PC-9 (cell line): ENCODE measurements at places on chromosomes 12 and 14.

GRCh38 chr12:1583421-1584078 lies 10.8 kb downstream of the FBXL14 start:
- H3K4me1 ChIP-seq, result peaks cover 6% of the 10 kb centered on the region
- DNase-seq, result peak; percentile 77
- H3K4me3 ChIP-seq, result peak overlapping the region; percentile 32; the same call in 1 of the 2 replicates

GRCh38 chr12:66708704-66709456 lies 30.0 kb upstream of the GRIP1 start:
- H3K36me3 ChIP-seq, result no peaks in the 10 kb centered on the region
- DNase-seq, result no peak
- H3K27ac ChIP-seq, result no peak overlapping the region
- no peaks in the 10 kb centered on the region for H3K27me3 ChIP-seq

DNA sequence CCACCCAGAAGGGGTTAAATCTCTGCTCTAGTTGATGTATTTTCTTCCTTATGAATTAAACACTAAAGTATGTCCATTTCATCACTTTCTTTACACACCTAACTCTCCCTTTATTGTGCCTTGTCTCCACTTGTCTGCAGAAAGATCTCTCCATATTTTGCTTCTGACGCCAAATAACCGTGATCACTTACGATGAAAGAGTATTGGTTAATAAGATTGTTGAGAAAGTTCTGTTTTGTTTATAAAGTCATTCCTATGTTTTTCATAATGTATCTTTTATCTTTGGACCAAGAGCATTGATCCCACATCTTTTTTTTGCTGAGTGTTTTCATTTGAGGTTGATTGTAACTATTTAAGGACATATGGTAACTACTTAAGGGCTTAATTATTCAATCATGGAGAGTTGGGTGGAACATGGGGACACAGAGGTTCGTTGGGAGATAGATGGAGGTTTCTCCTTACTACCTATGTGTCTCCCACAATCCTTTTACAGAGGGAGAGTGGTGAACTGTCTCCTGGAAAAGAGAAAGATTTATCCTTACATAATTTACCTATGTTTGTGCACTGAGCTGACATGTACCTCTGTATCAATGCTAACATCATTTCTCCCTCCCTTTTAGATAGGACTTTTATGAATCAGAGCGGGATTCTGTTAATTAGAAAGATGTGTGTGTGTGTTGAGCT lies 120.7 kb upstream of the SLC38A2 start:
- H3K4me1 ChIP-seq, result peaks cover 47% of the 10 kb centered on the region
- H3K27ac ChIP-seq, result peak overlapping the region; percentile 81
- no peaks in the 10 kb centered on the region for H3K36me3 ChIP-seq
- peak; percentile 77 for DNase-seq
- no peaks in the 10 kb centered on the region for H3K27me3 ChIP-seq

GRCh38 chr12:32298917-32299316 lies 100.4 kb upstream of the FGD4 start:
- no peaks in the 10 kb centered on the region for H3K27me3 ChIP-seq
- H3K27ac ChIP-seq, result no peak overlapping the region
- peaks cover 10% of the 10 kb centered on the region for H3K4me1 ChIP-seq
- no peaks in the 10 kb centered on the region for H3K36me3 ChIP-seq
- no peak for DNase-seq

DNA sequence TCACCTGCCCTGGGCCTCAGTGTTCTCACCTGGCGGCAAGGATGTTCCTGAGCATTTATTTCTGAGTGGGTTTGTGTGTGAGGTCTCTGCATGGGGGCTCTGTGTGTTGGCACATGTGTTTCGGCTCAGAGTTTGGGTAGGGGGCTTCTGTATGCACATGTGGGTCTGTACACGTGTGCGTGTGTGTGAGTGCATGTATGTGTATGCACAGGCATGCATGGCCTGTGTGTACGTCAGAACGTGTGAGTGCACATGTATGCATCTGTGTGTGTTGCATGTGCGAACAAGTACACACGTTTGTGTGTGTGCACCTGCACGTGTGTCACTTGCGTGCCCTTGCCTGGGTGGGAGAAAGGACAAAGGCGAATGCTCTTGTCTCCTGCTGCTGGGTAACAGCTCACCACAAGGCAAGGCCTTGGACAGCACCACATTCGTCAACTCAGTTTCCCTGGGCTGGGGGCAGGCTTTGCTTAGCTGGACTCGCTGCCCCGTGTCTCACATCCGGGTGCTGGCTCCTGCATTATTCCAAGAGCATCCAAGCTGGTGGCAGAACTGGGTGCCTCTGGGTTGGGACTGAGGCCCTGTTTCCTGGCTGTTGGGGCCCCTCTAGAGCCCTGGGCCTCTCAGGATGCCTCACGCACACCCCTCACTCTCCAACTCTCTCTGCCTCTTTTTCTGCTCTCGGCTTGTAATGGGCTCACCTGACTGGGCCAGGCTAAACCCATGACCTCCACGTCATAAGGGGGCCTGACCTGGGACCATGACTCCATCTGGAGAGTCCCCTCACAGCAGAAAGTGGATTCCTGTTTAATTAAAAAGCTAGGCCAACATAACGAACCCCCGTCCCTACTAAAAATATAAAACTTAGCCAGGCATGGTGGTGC lies 153.6 kb upstream of the C14orf180 start:
- no peak overlapping the region for H3K27ac ChIP-seq
- no peak overlapping the region for H3K4me3 ChIP-seq

DNA sequence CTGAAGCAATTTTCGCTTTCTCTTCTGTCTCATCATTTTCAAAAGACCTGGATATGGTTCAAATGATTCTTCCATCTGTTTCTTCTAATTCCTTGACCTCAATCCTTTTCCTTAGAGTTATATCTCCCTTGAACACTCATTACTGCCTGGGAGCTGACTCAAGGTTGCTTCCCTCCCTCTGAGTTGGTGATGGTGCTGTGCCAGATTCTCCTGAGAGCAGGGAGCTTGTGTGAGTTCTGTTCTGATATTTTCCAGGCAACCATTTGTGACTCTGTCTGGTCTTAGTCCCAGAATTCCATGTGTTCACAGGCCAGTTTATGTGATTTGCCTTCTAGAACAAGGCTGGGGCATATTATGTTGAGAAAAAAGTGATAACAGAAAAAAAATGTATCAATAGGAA lies 505.1 kb upstream of the SYT1 start:
- H3K27me3 ChIP-seq, result no peaks in the 10 kb centered on the region
- no peak overlapping the region for H3K4me3 ChIP-seq
- no peaks in the 10 kb centered on the region for H3K36me3 ChIP-seq
- no peak for DNase-seq
- H3K27ac ChIP-seq, result no peak overlapping the region

GRCh38 chr12:131828671-131829355 lies 620 bp downstream of the MMP17 start:
- no peak overlapping the region for H3K27ac ChIP-seq
- H3K36me3 ChIP-seq, result no peaks in the 10 kb centered on the region
- H3K4me1 ChIP-seq, result peaks cover 15% of the 10 kb centered on the region
- peak overlapping the region; percentile 37; the same call in 1 of the 2 replicates for H3K4me3 ChIP-seq

DNA sequence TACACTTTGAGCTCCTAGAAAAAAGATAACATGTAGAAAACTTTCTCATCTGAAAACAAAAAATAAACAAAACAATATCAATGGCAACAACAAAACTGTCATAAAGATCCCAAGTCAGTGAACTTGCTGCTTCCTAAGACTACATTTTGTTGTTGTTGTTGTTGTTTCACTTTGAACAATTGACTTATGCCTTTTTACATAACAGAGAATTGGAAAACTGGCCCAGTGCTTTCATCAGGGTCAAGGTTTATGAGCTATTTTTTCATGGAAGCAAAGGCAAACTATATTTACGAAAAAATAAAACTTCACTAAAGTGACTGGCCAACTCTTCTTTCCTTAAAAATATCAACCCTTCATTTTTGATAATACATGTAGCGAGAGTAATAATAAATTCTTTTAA lies 6.3 kb downstream of the DCN start:
- no peaks in the 10 kb centered on the region for H3K4me1 ChIP-seq
- no peak overlapping the region for H3K4me3 ChIP-seq
- no peaks in the 10 kb centered on the region for H3K36me3 ChIP-seq
- no peak for DNase-seq

GRCh38 chr12:128959901-128960300 lies 106.6 kb downstream of the GLT1D1 start:
- H3K27me3 ChIP-seq, result peaks cover 70% of the 10 kb centered on the region
- no peak for DNase-seq
- H3K4me1 ChIP-seq, result no peaks in the 10 kb centered on the region
- H3K4me3 ChIP-seq, result no peak overlapping the region
- no peak overlapping the region for H3K27ac ChIP-seq

DNA sequence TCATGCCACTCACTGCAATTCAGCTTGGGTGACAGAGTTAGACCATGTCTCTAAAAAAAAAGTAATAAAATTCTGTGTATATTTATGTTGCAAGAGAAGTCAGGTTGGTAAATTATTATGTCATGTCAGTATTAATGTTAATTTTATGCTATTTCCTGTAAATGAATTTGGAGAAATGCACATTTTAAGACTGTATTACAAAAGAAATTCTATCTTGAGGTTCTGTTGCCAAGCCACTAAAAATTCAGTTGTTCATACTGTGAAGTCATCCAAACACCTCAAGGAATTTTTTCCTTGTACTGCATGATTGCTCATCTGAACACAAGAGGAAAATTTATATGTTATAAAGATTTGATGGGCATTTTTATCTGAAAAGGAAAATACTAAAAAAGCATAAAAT lies 23.3 kb upstream of the HMGA2 start:
- H3K27me3 ChIP-seq, result no peaks in the 10 kb centered on the region
- DNase-seq, result no peak
- H3K4me1 ChIP-seq, result no peaks in the 10 kb centered on the region
- H3K27ac ChIP-seq, result no peak overlapping the region
- H3K4me3 ChIP-seq, result no peak overlapping the region

DNA sequence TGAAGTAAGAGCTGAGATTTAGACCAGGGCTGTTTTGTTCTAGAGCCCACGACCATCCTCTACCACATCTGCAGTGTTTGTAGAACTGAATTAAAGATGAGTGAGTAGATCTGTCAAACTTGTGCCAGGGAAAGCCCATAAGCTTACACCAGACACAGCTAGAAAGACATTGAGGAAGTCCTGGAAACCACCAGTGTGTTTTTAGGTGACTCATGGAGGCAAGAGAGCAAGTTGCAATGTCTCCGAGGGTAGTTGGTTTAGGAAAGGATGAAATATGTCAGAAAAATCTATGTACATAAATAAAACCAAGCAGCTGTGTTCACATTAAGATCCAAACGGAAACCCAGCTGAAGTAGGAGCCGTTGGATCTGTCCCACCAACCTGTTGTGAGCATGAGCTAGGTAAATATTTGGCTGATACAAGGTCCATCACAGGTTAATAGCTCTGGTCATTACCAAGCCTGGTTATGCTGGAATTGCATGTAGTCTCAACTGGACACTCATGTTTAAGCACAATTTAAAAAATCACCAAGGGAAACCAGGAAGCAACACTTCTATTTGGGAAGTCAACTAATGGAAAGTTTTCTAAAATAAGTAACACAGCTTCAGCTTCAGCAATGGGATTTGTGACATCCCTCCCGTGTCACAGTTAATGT lies 49.9 kb upstream of the PLEKHG3 start:
- H3K4me3 ChIP-seq, result no peak overlapping the region
- DNase-seq, result no peak
- no peaks in the 10 kb centered on the region for H3K27me3 ChIP-seq
- peak overlapping the region; percentile 41 for H3K27ac ChIP-seq

DNA sequence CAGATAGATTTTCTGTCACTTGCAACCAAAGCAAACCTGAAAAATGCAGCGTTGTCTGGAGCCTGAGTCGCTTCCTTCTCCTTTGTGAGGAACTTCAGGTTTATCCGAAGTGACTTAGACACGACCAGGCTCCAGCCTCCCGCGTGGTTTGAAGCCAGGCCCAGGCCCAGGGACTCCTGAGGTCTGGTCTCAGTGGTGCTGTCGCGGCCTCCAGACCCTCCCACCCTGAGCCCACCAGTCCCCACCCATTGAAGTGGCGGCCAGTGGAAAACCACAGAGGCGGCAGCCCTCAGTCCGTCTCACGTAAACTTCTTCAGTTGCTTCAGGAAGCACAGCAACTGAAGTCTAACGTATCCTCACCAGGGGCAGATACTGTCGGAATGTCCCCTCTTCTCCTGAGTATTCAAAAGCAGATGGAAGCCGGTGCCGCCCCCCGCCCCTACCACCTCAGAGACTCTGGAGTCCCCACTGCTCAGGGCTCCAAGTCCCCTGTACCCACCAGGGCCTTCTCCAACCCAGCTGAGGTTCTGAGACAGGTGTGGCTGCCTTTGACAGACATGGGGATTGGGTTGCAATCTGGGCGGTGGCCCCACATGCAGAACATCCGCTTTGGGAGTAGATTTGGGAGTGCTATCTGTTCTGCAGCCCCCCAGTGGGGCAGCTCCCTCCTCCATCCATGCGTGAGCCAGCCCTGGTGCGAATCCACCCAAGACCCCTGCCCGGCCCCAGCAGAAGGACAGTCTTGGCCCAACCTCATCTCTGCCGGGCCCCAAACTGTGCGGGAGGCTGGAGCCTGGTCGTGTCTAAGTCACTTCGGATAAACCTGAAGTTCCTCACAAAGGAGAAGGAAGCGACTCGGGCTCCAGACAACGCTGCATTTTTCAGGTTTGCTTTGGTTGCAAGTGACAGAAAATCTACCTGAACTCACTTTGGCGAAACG lies 26.6 kb upstream of the GALNT9 start:
- no peaks in the 10 kb centered on the region for H3K36me3 ChIP-seq
- peaks cover 78% of the 10 kb centered on the region for H3K27me3 ChIP-seq
- DNase-seq, result no peak
- no peak overlapping the region for H3K4me3 ChIP-seq
- H3K27ac ChIP-seq, result no peak overlapping the region

GRCh38 chr12:113186666-113187325 lies 1.3 kb downstream of the RITA1 start:
- peaks cover 15% of the 10 kb centered on the region for H3K4me1 ChIP-seq
- no peaks in the 10 kb centered on the region for H3K27me3 ChIP-seq
- no peak overlapping the region for H3K27ac ChIP-seq
- H3K4me3 ChIP-seq, result peak overlapping the region; percentile 80; the same call in 1 of the 2 replicates
- DNase-seq, result no peak

- no peaks in the 10 kb centered on the region for H3K4me1 ChIP-seq
- no peak overlapping the region for H3K27ac ChIP-seq
- H3K4me3 ChIP-seq, result no peak overlapping the region
- H3K27me3 ChIP-seq, result no peaks in the 10 kb centered on the region
- H3K36me3 ChIP-seq, result peaks cover 14% of the 10 kb centered on the region; the same call in 1 of the 2 replicates
Observed at GRCh38 chr12:54337280-54337842, 12.4 kb downstream of the COPZ1 start.

GRCh38 chr14:21902561-21903181 lies 229.1 kb upstream of the OR4E1 start:
- H3K4me3 ChIP-seq, result no peak overlapping the region
- H3K4me1 ChIP-seq, result no peaks in the 10 kb centered on the region
- H3K27me3 ChIP-seq, result no peaks in the 10 kb centered on the region
- no peak for DNase-seq
